ENCODE measurements at places on chromosomes 7 and 10.

DNA sequence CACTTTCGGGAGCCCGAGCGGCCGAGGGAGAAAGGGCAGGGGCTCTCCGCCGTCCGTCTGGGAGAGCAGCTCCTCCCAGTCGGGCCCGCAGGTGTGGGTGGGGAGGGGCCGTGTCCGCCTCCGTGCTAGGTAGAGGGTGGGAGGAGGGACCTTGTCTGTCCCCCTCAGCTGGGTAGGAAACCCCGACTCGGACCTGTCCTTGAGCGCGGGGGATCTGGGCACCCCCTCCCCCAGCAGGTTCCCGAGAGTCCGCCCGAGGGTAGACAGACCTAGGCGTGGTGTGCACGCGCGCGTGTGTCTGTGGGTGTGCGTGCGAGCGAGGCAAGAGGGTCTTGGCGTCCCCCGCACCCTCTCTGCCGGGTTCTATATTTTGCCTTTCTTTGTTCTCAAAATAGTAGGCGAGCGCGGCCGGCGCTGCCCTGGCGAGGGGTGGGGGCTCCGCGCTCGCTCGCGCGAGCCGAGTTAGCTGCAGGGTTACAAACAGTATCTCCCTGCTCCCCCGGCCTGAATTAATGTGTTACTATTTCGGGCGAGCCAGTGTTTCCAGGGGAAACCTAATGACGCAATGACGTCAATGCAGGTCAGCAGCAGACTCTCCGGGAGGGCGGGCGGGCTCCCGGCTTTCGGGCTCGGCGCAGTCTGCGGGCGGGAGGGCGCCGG, 73.9 kb upstream of the LEP start:
- DNase-seq = peak; percentile 59

GRCh38 chr10:50369931-50370330, 118.6 kb upstream of the ASAH2 start:
- DNase-seq = peak; percentile 19

DNA sequence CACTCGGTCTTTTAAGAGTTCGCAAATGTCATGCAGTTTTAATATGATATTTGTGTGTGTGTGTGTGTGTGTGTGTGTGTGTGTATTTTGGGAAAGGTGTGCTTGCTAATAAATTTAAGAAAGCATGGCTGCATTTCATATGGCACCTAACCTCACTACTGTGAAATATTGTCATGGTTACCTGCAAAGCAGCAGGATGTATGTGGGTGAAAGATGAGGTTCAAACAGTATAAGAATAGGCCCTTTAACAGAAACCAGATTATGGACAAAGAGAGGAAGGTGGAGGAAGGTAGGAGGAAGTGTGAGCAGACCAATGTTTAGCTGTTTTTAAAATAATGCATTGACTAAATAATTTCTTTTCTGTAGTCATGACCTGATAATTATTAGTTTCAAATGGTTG, 73.5 kb upstream of the CACNA2D1 start:
- DNase-seq = no peak

GRCh38 chr7:88337572-88337971, 30.9 kb upstream of the STEAP4 start:
- DNase-seq = peak; percentile 73

DNA sequence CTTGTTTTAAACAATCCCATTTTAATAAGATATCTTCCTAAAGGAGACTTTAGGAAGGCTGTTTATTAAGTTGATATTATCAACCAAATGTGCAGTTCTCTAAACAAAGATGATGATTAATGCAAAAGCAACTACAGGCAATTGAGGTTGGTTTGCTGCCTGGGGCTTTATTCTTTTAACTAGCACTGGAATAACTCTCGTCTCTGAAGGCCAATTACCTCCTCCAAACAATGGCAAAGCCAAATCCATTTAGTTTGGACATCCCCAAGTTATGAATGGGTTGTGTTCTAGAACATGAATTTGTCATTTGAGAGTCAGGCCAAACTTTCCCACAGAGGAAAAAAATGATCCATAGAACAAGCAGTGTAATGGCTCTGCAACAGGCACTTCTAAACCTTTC, 114.1 kb downstream of the SLC16A9 start:
- no peak for DNase-seq

- no peak for DNase-seq
These were observed 530.1 kb downstream of the ANKRD7 start for GRCh38 chr7:118754608-118755007.

GRCh38 chr10:102435529-102436233, 3.3 kb upstream of the CUEDC2 start:
- DNase-seq = no peak

DNA sequence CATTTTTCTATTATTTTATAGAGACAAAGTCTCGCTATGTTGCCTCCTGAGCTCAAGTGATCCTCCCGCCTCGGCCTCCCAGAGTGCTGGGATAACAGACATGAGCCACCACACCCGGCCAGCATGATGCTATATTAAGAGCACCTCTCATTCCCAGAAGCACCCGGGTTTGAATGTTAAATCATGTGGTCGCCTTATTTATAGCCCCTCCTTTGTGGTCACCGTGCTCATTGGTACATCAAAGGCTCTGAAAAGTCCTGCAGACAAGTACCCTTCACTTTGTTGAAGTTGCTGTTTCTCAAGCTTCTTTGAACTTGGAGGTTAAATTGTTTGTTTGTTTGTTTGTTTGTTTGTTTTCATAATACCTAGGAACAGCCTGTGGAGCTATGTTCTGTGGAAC, 40.0 kb downstream of the CLIP2 start:
- no peak for DNase-seq

DNA sequence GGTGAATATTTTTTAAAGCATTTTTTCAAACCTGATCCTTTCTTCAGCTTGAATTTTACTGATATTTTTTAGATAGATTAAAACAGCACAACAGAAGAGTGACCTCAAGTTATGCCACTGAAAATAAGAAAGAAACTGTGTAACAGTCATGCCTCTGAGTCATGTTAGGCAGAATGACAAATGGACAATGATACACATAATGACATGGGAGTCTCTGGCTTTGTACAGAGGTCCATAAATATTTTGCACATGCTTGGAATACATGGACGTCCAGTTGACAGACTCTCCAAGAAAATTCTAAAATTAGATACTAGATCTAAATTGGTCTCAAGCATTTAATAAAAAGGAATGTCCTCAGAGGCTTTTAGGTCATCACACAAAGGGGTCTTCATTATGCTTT, 21.9 kb upstream of the SEMA3A start:
- DNase-seq = peak; percentile 39

GRCh38 chr10:110363572-110364411, 59.1 kb upstream of the SMNDC1 start:
- DNase-seq = no peak

DNA sequence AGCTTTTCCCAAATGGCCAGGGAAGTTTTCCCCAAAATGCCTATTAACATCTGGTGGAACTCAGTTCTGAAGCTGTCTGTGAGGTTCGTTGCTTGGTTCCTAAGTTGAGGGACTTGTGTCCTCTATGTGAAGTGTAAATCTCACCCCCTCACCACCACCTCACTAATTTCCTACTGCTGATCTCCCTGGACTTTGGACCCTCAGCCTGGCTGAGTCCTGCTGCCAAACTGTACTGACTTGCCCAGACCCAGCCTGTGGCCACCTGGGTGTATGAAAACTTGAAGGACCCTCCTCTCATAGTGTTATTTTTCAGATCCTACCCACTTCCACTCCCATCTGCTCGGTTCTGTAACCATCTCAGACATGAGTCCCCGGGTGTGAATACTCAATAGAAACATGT, 94.9 kb downstream of the MET start:
- DNase-seq = no peak

DNA sequence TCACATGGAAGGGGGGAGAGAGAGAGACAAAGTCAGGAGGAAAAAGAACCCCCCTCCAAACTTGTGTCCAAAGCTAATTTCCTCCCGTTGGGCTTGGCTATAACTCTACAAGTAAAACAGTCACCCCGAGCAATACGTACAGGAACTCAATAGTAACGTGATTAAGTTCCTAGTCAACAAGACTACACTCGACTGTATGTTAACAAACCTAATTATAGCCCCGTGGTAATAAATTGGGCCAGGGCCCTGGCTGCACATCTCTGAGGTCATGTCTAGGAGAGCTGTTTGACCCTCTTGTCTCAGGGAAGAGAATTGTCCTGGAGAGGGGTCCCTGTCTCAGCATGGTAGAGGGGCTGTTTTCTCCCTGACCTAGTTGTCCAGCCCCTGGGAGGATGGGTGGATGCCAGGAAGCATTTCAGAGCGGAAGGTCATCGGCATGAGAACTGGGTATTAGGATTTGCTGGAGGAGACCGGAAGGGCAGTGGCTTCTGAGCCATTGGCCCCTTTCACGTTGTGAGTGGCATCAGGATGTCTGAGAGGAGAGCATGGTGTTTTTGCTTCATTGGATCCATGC, 60.2 kb upstream of the COMTD1 start:
- DNase-seq = no peak

DNA sequence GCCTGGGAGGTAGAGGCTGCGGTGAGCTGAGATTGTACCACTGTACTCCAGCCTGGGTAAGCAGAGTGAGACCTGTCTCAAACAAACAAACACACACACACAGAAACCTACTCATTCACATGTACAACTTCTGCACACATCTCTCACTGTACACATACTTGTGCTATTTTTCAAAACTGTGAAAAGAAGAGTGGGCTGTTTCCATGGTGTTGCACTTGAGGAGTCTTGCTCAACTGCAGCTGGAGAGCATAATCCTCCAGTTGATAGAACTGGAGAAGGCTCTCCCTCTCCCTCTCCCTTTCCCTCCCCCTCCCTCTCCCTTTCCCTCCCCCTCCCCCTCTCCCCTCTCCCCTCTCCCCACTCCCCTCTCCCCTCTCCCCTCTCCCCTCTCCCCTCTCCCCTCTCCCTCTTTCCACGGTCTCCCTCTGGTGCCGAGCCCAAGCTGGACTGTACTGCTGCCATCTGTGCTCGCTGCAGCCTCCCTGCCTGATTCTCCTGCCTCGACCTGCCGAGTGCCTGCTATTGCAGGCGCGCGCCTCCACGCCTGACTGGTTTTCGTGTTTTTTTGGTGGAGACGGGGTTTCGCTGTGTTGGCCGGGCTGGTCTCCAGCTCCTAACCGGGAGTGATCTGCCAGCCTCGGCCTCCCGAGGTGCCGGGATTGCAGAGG, 43.7 kb upstream of the DLD start:
- no peak for DNase-seq

DNA sequence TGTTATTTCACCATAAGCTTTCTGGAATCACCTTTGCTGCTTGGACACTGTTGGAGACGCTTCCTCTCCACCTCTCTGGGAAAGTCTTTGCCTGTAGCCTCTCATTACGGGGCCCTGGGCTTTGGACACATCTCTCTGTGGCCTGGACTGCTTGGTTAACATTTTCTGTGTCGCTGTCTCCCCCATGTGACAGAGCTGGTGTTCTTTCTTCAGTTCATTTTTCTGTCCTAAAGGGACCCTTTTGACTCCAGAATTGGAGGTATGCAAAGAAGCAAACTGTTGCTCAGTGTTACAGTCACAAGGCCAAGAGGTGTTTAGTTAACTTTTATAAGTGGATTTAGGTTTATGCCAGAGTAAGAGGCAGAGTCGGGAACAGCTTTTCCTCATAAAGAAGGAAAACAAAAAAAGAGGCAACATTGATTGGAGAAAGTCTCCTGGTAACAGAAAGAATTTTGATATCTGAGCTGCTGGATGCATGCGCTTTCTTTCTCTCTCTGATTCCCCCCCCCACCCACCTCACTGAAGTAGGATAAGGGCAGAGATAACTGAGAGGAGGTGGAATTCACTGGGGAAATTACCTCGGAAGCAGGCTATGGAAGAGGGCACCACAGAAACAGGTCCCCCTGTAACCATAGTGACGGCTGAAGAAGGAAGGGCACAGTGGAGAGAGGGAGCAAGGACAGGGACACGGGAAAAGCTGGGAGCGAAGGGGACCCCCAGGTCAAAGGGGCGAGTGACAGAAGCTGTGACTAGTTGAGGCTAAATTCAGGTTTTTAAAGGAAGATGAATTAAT, 57.8 kb downstream of the LGI1 start:
- peak; percentile 19 for DNase-seq

- DNase-seq = no peak
These were observed 25.4 kb upstream of the GATAD1 start for GRCh38 chr7:92421676-92422435.

- no peak for DNase-seq
These were observed 92.8 kb upstream of the CAPZA2 start for GRCh38 chr7:116769546-116769945.

DNA sequence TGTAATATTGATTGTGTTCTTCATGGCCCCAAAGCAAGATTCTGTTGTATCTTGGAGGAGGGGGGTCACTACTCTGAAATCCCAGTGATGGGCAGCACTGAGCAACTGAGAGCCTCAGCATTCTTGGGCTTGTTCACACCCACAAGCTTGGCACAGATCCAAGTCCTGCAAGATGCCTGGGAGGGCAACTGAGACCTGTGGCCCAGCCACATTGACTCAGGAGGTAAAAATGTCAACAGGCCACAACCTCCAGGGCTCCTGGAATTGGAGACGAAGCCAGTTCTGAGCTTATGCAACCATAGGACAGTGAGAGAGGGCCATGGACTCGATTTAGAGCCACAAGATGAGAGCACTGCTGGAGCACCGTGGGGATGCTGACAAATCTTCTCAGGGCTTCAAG, 3.1 kb upstream of the DOCK1 start:
- DNase-seq = peak; percentile 94

DNA sequence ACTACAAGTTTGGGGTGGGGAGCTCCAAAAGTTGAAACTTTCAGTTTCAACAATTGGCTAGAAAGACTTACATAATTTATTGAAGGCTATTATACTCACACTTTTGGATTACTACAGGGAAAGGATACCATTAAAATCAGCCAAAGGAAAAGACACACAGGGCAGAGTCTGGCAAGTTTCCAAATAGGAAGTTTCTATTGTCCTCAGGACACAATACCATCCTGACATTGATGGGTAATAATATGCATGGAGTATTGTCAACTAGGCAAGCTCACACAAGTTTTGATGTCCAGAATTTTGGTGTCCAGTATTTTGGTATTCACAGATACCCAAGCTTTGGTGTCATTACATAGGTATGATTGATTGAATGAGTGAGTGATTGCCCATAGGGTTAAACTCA, 872.6 kb upstream of the SORCS1 start:
- DNase-seq = no peak

- DNase-seq = peak; percentile 14
These were observed 232.7 kb downstream of the IMMP2L start for GRCh38 chr7:111329367-111330234.

- no peak for DNase-seq
These were observed 178.0 kb downstream of the SRPK2 start for GRCh38 chr7:105210721-105211205.

- no peak for DNase-seq
These were observed 34.8 kb upstream of the CARD11 start for GRCh38 chr7:3078514-3078913.

Measured in LHCN-M2 (cell line).